ENCODE measurements at places on chromosomes 11 and 22.

DNA sequence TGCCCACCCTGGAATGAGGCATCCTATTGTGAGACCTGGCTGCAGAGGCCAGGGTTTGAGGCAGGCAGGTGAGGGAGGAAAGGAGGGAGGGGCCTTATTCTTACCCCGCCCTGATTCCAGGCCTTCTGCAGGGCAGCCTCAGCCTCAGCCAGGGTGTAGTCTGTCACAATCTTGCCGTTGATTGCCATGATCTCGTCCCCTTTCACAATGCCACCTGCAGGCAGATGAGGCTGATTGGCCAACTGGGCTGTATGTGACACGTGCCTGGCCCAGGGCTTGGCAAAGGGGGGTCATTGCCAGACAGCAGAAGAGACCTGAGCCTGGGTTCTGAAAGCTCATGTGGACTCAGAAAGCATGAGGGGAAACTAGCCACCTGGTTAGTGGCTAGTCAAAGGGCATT, 21.4 kb upstream of the ABCC8 start:
- DNase-seq = peak; percentile 47

DNA sequence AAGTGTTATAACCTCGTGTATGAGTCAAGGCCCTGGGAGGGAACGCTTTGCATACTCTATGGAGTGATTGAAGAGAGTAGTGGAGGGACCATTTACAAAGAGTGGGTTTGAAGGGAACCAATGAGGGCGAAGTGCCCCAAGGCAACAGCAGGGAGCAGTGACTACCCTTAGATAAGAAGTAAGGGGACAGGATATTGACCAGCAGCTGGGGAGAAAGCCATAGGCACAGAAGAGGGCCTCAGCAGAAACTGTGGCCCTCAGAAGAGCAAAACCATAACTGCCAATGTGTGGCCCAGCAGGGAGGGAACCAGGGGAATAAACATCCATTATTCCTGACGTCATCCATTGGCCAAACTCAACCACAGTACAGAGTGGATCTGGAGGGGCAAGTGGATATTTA, 24.7 kb downstream of the PARVA start:
- no peak for DNase-seq

DNA sequence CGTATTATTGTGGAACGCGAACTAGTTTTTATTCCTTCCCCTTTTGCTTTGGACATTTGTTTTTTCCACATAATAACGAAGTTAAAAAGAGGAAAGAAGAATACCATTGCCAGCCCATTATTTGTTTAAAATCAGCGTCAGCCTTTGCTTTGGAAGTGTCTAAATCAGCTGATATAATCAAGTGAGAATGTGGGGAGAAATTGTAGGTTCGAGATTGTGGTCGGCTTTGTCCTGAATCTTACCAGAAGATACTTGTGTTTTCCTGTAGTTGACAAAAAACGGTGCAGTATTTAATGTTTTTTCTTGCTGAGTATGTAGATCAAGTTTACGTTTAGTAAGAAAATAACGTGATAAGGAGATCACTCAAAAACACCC, 935 bp downstream of the ZNF143 start:
- DNase-seq = no peak

- DNase-seq = no peak
These were observed 87.0 kb downstream of the BDNF start for GRCh38 chr11:27612932-27613880.

DNA sequence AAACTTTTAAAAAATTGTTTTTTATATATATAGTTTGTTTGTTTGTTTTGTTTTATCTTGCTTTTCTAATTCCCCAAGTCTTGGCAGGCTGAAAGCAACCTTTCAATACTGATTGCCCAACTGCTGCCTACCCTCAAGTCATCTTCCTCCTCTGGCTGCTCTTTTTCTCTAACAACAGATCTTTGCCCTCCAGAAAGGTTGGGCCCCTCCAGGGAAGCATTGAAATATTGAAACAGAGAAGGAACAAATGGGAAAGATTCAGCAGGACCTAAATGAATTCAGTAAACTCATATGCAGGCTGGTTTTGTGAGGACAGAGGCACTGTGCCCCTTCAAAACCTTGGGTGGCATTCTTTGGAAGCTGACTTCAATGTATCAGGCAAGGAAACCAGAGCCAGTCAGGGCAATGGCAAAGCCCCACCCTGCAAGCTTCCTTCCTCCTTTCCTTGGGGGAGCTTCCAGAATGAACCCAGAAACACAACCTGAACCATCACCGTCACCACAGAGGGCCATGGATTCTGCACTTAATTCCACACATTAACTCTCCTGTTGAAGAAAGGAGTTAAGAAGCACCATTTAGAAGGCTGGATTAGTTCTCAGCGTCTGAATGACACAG, 815 bp upstream of the MS4A6A start:
- no peak for DNase-seq

DNA sequence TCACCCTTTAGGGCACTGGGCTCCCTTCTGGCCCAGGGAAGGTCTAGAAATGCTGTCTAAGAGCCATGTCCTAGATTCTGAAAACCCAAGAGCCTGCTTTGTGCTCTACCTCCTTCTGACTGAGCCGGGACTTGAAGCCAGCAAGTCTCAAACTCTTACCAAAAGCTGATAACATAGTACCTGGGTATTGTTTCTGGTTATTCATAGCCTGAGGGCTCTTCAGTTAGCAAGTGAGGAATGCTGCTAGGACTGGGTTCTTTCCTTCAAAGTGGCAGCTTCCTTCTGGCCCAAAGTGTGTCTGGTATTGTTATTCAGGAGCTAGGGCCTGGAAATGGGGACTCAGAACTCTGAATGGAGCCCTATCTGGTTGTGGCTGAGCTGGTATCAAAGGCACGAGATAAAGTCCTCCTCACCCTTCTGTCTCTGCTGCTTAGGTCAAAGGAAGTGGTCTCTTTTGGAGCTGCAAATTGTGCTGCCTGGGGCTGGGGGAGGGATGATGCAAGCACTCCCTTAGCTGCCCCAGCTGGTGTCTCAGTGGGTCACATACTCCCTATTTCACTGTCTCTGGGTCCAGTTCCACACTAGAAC, 696.0 kb upstream of the CCDC179 start:
- DNase-seq = no peak

- DNase-seq = no peak
These were observed 87.0 kb downstream of the ATXN10 start for GRCh38 chr22:45758603-45759002.

DNA sequence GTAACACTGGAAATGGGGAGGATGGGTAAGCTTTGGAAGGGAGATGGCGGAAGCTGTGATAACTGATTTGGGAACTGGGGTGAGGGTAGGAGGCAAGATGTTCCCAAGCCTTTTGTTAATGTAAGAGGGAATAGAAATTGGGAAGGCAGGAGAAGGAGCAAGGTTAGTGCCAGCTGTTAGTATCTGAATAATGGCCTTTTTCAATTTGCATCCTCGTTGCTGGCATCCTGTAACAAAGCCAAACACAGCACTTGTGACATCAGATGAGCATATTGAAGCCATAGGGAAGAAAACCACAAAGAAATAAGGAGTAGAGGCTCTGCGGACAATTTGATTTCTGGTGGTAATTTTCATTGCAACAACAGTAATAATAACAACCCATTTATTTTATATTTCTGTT, 70.9 kb upstream of the CLMP start:
- DNase-seq = no peak

GRCh38 chr22:50302564-50302963, 4.9 kb downstream of the PLXNB2 start:
- no peak for DNase-seq

- peak; percentile 59 for DNase-seq
These were observed 79.8 kb downstream of the CLPB start for GRCh38 chr11:72354356-72355115.

- DNase-seq = no peak
These were observed 34.8 kb upstream of the FZD4 start for GRCh38 chr11:86990031-86990430.

- DNase-seq = no peak
These were observed 4.8 kb downstream of the GRAMD1B start for GRCh38 chr11:123434911-123435310.

GRCh38 chr11:120832481-120833238, 191.2 kb upstream of the TBCEL start:
- no peak for DNase-seq

DNA sequence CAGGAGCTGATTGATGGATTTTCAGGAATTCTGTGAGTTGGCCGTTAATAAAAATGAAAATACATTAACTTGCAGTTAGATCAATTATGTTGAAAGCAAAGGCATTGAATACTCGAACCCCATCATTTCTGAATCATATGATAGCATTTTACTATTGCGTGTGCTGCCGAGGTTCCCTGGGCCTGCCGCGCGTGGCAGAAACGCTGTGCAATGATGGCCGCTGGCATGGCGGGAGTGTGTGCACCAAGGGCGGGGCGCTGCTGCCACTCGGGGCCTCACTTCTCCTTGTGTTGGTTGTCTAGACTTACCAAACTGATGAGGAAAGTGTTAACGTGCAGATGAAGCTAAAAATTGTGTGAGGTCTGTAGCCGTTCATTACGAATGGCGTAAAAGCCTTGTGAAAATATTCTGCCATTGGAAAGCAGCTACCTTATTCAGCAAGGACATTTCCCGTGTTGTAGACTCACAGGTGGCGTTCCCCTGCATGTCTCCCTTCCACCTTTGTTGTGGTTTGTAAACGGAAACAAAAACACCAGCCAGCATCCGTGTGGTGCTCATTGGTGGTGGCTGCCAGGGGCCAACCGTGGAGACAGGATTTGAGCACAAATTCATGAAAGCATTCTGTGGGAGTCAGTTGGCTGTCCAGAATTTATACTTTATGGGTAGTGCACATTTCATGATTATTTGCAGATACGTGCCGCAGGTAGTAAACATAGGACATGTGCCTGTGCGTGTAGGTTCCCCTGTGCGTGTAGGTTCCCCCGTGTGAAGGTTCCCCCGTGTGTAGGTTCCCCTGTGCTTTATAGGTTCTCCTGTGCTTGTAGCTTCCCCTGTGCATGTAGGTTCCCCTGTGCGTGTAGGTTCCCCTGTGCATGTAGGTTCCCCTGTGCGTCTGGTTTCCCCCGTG, 5.9 kb upstream of the GRAMD4 start:
- no peak for DNase-seq

DNA sequence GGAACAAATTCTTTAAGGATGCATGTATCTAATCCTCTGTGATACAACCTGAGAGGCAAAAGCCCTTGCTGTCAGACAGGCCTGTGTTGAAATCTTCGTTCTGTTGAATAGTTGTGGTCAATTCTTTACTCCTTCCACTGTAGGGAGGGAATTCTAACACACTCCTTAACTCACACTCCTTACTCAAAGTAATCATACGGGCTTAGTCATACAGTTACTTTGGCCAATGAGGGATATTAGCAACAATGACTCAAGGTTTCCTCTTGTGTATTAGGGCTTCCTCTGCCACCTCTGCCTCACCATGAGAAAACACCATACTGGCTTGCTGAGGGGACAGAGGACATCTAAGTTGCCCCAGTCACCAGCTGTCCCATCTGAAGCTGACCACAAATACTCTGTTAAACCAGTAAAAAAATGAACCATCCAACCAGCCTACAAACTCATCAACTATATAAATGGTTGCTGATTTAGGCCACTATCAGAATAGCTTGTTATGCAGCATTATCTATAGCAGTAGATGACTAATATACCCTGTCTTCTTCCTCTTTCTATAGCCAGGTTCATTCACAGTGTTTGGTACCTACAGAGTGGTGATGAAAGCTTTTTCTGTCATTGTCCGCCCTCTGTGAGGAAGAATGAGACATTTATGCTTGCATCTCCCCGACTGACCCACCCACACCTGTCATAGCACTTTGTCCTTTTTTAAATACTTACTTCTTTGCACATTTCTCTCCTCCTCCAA, 322.8 kb upstream of the SYN3 start:
- no peak for DNase-seq

DNA sequence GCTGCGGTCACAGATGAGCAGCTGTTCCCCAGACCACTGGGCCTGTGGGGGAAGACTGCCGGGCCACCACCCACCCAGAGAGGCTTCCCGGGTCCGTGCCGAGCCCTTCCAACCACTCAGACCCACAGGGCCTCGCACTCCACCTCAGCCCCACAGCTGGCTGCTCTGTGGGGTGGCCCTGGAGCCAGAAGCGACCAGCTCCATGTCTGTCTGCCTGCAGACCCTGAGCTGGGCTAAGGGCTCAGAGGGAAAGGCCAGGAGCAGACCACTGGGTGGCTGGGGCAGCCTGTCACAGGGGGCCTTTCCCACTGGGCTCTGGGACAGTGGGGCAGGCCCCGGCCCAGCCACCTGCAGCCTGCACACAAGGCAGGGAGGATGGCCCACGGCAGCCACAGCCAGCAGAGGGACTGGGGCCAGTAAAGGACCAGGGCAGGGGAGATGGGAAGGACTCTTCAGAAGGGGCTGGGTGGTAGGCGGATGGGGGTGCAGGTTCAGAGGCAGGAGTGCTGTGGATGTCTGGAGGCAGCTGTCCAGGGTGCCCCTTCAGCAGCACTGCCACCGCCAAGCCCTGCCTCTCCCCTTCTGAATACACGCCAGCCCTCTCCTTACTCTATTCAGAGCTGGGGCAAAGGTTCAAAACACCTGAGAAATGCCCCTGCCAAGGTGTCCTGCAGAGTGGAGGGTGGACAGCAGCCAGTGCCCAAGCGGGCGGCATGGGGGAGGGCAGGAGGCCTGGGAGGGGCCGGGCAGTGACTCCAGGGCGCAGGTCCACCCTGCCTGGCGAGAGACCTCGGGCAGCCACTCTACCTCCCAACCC, 32.2 kb downstream of the GNB1L start:
- DNase-seq = no peak

DNA sequence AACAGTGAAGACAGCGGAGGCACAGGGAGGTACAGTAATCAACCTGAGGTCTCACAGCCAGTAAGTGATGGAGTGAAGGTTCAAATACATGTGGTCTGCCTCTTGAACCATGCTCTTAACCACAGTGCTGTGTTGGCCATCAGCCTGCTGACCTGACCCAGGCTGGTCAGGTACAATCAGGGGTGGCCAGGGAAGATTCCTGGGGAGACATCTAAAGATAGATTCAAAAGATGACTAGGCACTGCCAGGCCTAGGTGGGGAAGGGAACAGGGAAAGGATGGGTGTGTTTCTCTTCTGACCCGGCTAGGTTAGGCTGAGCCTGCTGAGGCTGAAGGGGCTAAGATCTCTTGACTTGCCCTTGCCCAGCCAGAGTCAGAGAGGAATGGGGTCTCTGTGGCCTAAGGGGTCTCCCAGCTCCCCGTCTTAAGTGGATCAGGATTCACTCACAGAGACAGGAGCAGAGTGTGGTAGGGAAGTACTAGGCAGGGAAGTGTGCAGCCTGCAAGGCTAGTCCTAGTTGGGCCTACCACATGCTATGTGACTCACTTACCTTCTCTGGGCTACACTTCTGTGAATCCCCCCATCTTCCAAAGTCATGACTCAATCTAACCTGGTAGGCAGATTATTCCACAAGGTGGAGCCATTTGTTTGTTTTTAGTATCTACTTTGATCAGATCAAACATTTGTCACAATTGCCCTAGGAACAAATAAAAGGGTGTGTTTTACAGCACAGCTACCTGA, 10.4 kb upstream of the SREBF2 start:
- no peak for DNase-seq

GRCh38 chr11:2421996-2422395, 21.4 kb downstream of the TSSC4 start:
- no peak for DNase-seq

- peak; percentile 26 for DNase-seq
These were observed 20.9 kb upstream of the NAALAD2 start for GRCh38 chr11:90113541-90113940.

GRCh38 chr11:39249566-39250365, 2209.7 kb downstream of the LRRC4C start:
- no peak for DNase-seq

Measured in Caco-2 (cell line).